ENCODE measurements at places on chromosomes 1 and 21.

GRCh38 chr21:31604591-31605190 is 54.8 kb upstream of the SOD1 start:
- peak; percentile 54 for DNase-seq

DNA sequence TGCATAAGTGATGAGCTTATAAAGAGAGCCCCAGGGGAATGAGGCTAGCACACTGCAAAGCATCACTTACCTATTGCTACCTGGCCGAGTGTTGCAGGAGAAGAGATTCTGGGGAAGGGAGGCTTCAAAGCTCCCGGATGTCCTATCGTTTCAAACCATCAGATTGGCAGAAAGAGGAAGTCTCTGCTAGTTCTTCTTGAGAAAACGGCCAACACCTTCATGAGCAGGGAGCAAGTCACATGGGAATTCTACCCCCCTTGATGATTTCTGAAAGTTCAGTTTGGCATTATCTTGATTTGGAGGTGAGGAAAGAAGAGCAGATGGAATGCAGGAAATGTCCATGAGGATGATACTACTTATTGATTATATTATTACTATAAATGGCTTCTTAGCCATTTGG is 16.2 kb downstream of the SYF2 start:
- DNase-seq: no peak

- DNase-seq: no peak
Observed at GRCh38 chr1:20697563-20697962, 20.2 kb downstream of the KIF17 start.

GRCh38 chr1:22957066-22957465 is 15.6 kb downstream of the LACTBL1 start:
- no peak for DNase-seq

- DNase-seq: peak; percentile 88
Observed at GRCh38 chr1:15949453-15950245, 26.3 kb downstream of the ZBTB17 start.

GRCh38 chr1:50603274-50604271 is 180.3 kb upstream of the DMRTA2 start:
- no peak for DNase-seq
